Upper lobe of right lung (tissue), 1 donor: ENCODE measurements at places on chromosomes 5 and 9.

GRCh38 chr5:141585594-141585993 is 33.2 kb downstream of the DIAPH1 start:
- no peak for DNase-seq

DNA sequence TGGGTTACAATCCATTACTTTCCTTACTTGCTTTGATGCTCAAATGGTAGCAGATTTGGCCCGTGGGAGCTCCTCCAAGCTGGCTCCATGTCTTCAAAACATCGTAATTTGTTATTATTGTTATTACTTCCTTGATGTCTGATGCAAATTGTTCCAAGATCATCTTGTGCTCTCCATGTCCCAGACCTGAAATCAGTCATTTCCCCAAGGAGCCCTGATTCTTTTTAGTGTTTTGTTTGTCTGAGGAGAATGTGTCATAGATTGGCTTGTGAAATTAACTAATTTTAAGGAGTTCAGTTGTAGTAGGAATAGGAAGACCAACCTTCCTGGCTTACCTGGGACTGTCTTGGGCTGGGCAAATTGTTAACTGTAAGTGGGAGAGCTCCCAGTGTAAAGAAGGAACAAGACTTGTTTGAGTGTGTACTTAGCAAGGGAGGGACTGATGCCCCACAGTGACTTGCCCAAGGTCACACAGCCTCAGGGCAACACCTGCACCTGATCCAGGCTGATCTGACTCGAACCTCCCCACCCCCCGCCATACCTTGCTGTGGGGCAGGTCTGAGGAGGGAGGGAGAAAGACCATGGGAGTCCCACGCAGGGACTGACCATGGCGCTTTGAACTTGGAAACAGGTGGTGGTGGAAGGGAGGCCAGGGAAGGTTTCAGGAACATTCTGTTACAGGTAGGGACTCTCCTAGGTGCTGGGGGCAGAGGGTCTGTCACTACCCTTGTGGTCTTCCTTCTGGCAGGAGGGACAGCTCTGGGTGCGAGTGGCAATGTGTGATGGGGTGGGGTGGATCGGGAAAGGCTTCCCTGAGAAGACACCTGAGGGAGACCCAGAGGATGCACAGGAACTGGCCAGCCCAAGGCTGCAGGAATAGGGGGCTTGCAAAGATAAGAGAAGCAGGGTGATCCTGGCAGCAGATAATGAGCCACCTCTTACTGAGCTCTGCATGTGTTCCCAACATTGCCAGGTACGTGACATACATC is 2.7 kb upstream of the BICD2 start:
- no peak for DNase-seq

DNA sequence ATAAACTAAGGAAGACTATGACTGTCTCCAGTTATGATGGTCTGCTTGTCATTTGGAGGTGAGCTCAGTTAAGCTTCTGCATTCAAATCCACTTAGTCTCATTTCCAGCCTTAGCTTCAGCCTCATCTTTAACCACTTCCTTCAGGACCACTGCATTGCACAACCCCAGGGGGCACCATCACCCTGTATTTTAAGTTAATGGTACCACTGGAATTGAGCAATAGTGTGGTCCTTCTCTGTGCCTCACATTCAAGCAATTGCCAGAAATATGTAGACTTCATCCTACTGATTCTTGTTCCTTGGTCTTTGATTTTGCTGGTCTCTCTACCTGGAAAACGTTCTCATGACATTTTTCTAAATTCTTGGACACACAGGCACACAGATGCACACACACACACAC is 131.5 kb upstream of the PTPN3 start:
- no peak for DNase-seq

GRCh38 chr5:149160291-149160787 is 19.0 kb downstream of the ABLIM3 start:
- DNase-seq: no peak

DNA sequence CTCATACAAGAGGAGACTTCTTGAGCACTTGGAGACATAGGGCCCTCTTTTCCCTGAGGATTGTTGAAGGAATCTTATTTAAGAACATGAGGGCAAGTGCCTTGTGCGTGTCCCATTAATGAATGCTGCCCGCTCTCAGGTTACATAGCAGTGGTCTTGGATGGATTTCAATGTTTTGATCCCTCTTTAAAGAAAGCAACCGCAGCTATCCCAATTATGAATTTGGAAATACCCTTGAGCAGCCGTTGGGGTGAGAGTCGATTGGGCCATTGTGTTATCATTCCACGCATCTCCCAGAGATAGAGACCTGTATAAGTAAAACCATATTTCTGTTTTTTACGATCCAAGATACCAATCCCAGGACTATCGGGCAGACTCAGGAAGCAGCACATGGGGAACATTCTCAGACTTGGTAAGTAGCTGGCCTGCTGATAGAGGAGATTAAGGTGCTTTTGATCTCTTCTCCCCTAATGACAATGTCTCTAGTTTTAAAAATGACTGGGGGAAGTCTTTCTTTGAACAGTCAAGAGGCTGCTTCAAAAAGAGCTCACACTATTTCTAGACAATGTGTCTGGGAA is 145.3 kb downstream of the MACROH2A1 start:
- no peak for DNase-seq

- DNase-seq: no peak
These were observed 323.9 kb downstream of the NNT start for GRCh38 chr5:43926923-43927322.

DNA sequence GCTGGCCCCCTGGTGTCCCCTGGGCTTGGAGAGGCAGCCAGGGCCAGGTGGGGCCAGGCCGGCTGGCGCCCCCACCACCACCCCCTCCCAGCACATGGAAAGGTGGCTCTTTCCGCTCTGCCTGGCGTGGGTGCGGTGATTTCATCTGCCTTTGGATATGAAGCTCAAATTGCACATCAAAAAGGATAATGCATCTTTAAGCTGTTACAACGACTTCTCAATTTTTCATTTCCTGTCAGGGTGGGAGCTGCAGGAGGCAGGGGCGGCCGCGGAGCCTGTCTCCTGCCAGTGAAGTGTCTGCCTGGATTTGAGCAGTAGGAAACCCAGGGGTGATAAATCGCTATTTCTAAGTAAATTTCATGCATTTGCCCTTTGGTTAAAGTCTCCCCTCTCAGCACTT is 169.2 kb upstream of the MVB12B start:
- DNase-seq: peak; percentile 40

DNA sequence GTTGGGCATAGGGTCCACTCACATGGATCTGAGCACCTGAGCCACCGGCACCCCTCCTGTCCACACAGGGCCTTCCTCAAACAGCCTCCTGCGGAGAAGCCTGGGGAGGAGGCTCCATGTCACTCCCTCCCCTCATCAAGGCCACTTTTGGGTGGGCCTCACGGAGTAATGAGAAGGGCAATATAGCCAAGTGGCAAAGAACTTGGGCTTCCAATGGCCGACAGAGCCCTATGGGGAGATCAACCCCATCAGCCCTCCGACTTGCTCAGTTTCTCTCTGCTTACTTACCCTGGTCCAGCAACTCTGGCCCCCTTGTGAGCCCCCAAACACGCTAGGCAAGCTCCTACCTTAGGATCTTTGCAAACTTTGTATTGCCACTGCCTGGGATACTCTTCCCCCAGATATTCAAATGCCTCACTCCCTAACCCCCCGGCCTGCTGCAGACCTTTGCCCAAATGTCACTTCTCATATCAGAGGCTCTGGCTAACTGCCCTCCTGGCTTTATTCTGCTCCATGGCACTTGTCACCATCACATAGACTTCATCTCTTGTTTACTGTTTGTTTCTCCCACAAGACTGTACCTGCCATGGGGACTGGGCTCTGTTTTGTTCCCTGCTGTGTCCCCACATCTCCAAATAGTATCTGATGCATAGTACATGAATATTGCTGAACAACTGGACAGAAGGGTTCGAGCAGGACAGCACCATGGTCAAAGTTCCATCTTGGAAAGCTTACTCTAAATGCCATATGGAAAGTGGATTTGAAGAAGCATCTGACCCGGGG is 220.8 kb downstream of the FSTL4 start:
- no peak for DNase-seq

DNA sequence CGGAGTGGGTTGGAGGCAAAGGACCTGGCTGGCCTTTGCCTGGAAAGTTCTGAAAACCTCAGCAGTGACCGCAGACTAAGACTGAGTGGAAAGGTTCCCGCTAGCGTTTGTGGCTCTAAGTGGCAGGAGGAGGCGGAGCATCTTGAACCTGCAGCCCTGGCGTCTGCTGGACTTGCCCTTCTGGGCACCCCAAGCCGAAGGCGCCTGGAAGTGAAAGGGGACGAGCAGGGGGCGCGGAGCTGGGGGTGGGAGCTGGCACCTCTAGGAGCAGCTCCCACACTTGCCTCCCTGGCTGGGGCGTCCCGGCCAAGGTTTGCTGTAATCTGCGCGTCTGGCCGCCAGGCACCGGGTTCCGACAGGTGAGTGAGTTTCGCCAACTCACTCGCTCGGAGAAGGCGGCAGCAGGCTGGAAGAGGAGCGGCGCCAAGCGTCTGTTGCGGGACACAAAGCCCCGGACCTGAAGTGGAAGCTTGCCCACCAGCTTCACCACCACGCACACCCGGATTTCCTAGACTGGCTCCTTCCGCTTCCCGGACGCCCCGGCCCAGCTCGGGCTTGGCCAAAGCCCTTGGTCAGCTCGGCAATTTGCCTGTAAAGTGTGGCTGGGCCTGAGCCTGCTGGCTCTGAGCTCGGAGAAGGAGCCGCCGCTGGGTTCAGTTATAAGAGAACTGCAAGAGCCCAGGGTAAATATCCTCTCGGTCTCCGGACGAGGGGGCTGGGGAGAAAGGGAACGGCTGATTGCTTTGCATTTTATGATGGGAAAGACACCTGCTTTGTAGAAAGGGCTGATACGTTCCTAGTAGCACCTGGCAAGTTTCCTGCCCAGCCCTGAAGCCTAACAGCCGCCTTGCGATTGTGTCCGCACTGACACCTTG is at the start of gene GNA14:
Gene GNA14, minus strand, starts transcription at position 89 of the 875 bp plus-strand sequence. CDS start 529 bp downstream, outside the sequence.
- peak; percentile 82 for DNase-seq

- no peak for DNase-seq
These were observed 14.0 kb upstream of the TRIM14 start for GRCh38 chr9:98132806-98133631.

DNA sequence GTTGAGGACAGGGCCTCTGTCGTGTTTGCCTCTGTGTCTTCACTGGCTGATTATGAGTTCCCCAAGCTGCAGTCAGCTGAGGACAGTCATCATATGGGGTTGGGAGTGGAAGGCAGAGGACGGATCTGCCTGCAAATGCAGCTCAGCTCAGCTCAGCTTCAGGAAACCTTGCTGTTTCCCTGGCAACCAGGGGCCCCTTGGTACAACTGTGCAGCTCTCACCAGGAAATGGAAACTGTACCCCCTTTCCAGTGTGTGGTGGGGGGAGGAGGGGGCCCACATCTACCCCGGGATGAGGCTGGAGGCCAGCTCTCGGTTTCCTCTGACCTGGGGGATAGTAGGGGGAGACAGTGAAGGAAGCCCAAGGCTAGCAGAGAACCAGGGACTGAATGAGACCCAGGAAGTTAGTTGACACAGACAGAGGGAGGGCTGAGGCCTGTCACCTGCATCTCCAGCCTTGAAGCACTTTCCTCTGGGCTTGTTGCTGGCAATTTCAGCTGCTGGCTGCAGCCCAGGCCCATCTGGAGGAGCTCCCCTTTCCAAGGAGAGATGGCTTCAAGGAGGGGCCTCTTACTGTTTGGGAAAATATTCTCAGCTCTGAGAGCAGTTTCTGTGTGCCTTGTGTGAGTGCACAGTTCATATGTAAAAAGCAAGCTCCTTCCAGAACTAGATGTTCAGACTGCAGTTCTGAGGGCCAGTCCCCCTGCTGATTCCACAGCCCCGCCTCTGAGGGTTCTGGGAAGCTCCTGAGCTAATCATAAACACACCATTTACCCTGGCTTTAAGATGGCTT is 6.9 kb downstream of the ANXA6 start:
- DNase-seq: no peak

- no peak for DNase-seq
These were observed 402.3 kb downstream of the TAF11L14 start for GRCh38 chr5:18036531-18036930.

GRCh38 chr5:42518595-42519221 is 95.5 kb downstream of the GHR start:
- no peak for DNase-seq

GRCh38 chr9:16387382-16387781 is 483.1 kb downstream of the BNC2 start:
- no peak for DNase-seq
